Heart right ventricle (tissue), 16 donors: ENCODE measurements at places on chromosomes 5 and 9. TPM values are rescaled to one million over a fixed set of nuclear protein-coding genes. Genes with fewer than 3 reads are reported as not detected.

The TRUB2 gene
- 49.9 TPM for total RNA-seq

The ZNF782 gene
- 2.7 TPM for total RNA-seq

The BTNL9 gene
- total RNA-seq = 16.0 TPM

The DAPK1 gene
- 6.6 TPM for total RNA-seq
